ENCODE measurements at places on chromosomes 3 and 15. TPM values are rescaled to one million over a fixed set of nuclear protein-coding genes. Genes with fewer than 3 reads are reported as not detected.

GRCh38 chr15:78000091-78000926, 77.2 kb downstream of the TBC1D2B start:
- no peaks in the 10 kb centered on the region for H3K27me3 ChIP-seq
- H3K4me3 ChIP-seq: no peak overlapping the region
- peaks cover 16% of the 10 kb centered on the region for H3K4me1 ChIP-seq
- H3K36me3 ChIP-seq: peaks cover 13% of the 10 kb centered on the region

GRCh38 chr3:154142608-154143007, 21.4 kb downstream of the ARHGEF26 start:
- no peak overlapping the region for H3K27ac ChIP-seq
- H3K4me3 ChIP-seq: no peak overlapping the region
- no peak for DNase-seq
- H3K4me1 ChIP-seq: no peaks in the 10 kb centered on the region
- H3K36me3 ChIP-seq: no peaks in the 10 kb centered on the region

DNA sequence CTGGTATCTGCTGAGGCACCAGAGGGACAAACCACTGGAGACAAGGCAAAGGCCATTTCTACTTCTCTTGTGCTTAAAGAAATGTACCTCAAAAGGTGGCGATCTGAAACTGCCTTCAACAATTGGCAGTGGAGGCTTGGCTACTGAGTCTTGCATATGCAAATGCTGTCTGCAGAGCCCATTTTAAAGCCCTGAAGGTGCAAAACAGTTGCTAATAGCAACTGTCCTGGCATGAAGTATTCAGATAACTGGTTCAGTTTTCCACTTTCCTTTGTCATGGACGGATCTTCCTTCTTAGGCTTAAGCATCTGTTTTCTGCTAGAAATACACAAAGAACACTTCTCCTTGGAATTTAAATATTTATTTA, 71.4 kb upstream of the PSMD6 start:
- H3K27ac ChIP-seq: no peak overlapping the region
- H3K36me3 ChIP-seq: no peaks in the 10 kb centered on the region
- no peak overlapping the region for H3K4me3 ChIP-seq
- DNase-seq: no peak
- no peaks in the 10 kb centered on the region for H3K4me1 ChIP-seq
- H3K27me3 ChIP-seq: peaks cover 14% of the 10 kb centered on the region

- no peaks in the 10 kb centered on the region for H3K36me3 ChIP-seq
- no peak for DNase-seq
- no peaks in the 10 kb centered on the region for H3K27me3 ChIP-seq
- no peak overlapping the region for H3K27ac ChIP-seq
- H3K4me3 ChIP-seq: no peak overlapping the region
Measured at GRCh38 chr3:79534727-79535126, 233.1 kb downstream of the ROBO1 start.

GRCh38 chr15:73941044-73941443, 14.8 kb downstream of the LOXL1 start:
- H3K4me1 ChIP-seq: peaks cover 7% of the 10 kb centered on the region
- no peak overlapping the region for H3K4me3 ChIP-seq
- H3K36me3 ChIP-seq: no peaks in the 10 kb centered on the region
- H3K27me3 ChIP-seq: no peaks in the 10 kb centered on the region
- no peak for DNase-seq

GRCh38 chr3:106058475-106058874, 189.7 kb upstream of the CBLB start:
- H3K27me3 ChIP-seq: no peaks in the 10 kb centered on the region
- H3K27ac ChIP-seq: no peak overlapping the region
- peaks cover 4% of the 10 kb centered on the region for H3K36me3 ChIP-seq
- no peak overlapping the region for H3K4me3 ChIP-seq

DNA sequence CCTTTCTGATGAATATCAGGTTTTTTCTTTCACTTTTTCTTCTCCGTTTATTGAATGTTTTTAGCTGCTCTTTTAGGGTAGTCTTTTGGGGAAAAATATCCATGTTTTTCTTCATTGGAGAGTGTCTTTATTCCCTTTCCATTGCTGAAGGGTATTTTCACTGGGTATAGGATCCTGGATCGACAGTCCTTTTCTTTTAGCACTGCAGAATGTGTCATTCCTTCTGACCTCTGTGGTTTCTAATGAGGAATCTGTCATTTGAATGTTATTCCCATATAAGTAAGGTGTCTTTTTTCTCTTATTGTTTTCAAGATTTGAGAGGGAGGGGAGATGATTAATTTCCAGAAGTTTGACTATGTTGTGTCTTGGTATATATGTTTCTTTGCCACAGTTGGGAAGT, 96.8 kb downstream of the BBX start:
- peaks cover 61% of the 10 kb centered on the region for H3K4me1 ChIP-seq
- H3K4me3 ChIP-seq: no peak overlapping the region
- H3K27ac ChIP-seq: no peak overlapping the region
- no peak for DNase-seq
- H3K27me3 ChIP-seq: no peaks in the 10 kb centered on the region

GRCh38 chr3:176919836-176920765, 277.2 kb downstream of the TBL1XR1 start:
- DNase-seq: no peak
- no peaks in the 10 kb centered on the region for H3K36me3 ChIP-seq
- no peaks in the 10 kb centered on the region for H3K4me1 ChIP-seq
- no peak overlapping the region for H3K4me3 ChIP-seq
- H3K27ac ChIP-seq: no peak overlapping the region

GRCh38 chr3:69420781-69421520, 35.1 kb upstream of the FRMD4B start:
- DNase-seq: no peak
- H3K4me1 ChIP-seq: peaks cover 4% of the 10 kb centered on the region

- H3K4me3 ChIP-seq: no peak overlapping the region
- H3K27me3 ChIP-seq: no peaks in the 10 kb centered on the region
- no peak for DNase-seq
Measured at GRCh38 chr15:77370580-77370979, 49.3 kb downstream of the PEAK1 start.

Gene PCOLCE2
- total RNA-seq: 2.0 TPM

Gene SCG3
- total RNA-seq: not detected

Gene P2RY12
- not detected for total RNA-seq

Gene PLCH1
- total RNA-seq: 1.3 TPM

Gene RPL29
- total RNA-seq: 1,589 TPM

Gene PRICKLE2
- not detected for total RNA-seq

Gene RTP3
- not detected for total RNA-seq

Gene SOX14
- total RNA-seq: not detected

Gene LCTL
- total RNA-seq: not detected

Gene AGTR1
- total RNA-seq: not detected

Gene WDR93
- total RNA-seq: not detected

Gene IGSF10
- not detected for total RNA-seq

Gene KBTBD8
- total RNA-seq: 28.5 TPM
